ENCODE measurements at places on chromosomes 2 and 18. TPM values are rescaled to one million over a fixed set of nuclear protein-coding genes. Genes with fewer than 3 reads are reported as not detected.
A peak's percentile ranks its signal among the peaks of the same experiment; 100 is the strongest.

GRCh38 chr2:197705912-197706838 is 1.0 kb downstream of the MARS2 start:
- peak overlapping the region; percentile 94 for H3K4me3 ChIP-seq
- H3K27ac ChIP-seq = peak overlapping the region; percentile 90
- no peak for DNase-seq
- peaks cover 6% of the 10 kb centered on the region for H3K27me3 ChIP-seq
- H3K36me3 ChIP-seq = peaks cover 5% of the 10 kb centered on the region

- no peak overlapping the region for H3K4me3 ChIP-seq
- no peaks in the 10 kb centered on the region for H3K27me3 ChIP-seq
- H3K36me3 ChIP-seq = no peaks in the 10 kb centered on the region
- H3K27ac ChIP-seq = no peak overlapping the region
Observed at GRCh38 chr2:233822101-233822771, 32.1 kb downstream of the HJURP start.

- DNase-seq = no peak
- H3K4me1 ChIP-seq = no peaks in the 10 kb centered on the region
- no peaks in the 10 kb centered on the region for H3K27me3 ChIP-seq
- H3K27ac ChIP-seq = no peak overlapping the region
Observed at GRCh38 chr2:181553244-181553643, 96.1 kb downstream of the ITGA4 start.

GRCh38 chr18:54528942-54529376 is 62.1 kb upstream of the DYNAP start:
- H3K4me1 ChIP-seq = no peaks in the 10 kb centered on the region
- no peak overlapping the region for H3K27ac ChIP-seq
- no peak overlapping the region for H3K4me3 ChIP-seq
- no peaks in the 10 kb centered on the region for H3K27me3 ChIP-seq

- no peaks in the 10 kb centered on the region for H3K27me3 ChIP-seq
- H3K4me1 ChIP-seq = peaks cover 12% of the 10 kb centered on the region
- H3K27ac ChIP-seq = no peak overlapping the region
- H3K4me3 ChIP-seq = no peak overlapping the region
- H3K36me3 ChIP-seq = no peaks in the 10 kb centered on the region
- DNase-seq = no peak
Observed at GRCh38 chr18:21853016-21853415, 112.4 kb downstream of the MIB1 start.

GRCh38 chr18:69759046-69759445 is 188.6 kb downstream of the CD226 start:
- no peak overlapping the region for H3K4me3 ChIP-seq
- DNase-seq = no peak
- H3K27me3 ChIP-seq = no peaks in the 10 kb centered on the region
- peaks cover 13% of the 10 kb centered on the region for H3K36me3 ChIP-seq

GRCh38 chr2:178271629-178272333 is 77.5 kb downstream of the OSBPL6 start:
- no peak for DNase-seq
- H3K36me3 ChIP-seq = no peaks in the 10 kb centered on the region
- H3K4me1 ChIP-seq = no peaks in the 10 kb centered on the region
- no peaks in the 10 kb centered on the region for H3K27me3 ChIP-seq
- H3K27ac ChIP-seq = no peak overlapping the region

- peaks cover 4% of the 10 kb centered on the region for H3K4me1 ChIP-seq
- H3K36me3 ChIP-seq = peaks cover 30% of the 10 kb centered on the region
- no peak overlapping the region for H3K4me3 ChIP-seq
- DNase-seq = peak; percentile 2
- no peaks in the 10 kb centered on the region for H3K27me3 ChIP-seq
- H3K27ac ChIP-seq = no peak overlapping the region
Observed at GRCh38 chr2:182763311-182763912, 47.4 kb downstream of the DNAJC10 start.

GRCh38 chr18:48861181-48861708 is 89.5 kb downstream of the SMAD7 start:
- H3K27me3 ChIP-seq = no peaks in the 10 kb centered on the region
- H3K4me1 ChIP-seq = no peaks in the 10 kb centered on the region
- H3K27ac ChIP-seq = no peak overlapping the region
- H3K4me3 ChIP-seq = no peak overlapping the region

- no peaks in the 10 kb centered on the region for H3K4me1 ChIP-seq
- DNase-seq = no peak
- H3K36me3 ChIP-seq = no peaks in the 10 kb centered on the region
Observed at GRCh38 chr2:100801402-100801801, 18.5 kb upstream of the NPAS2 start.

DNA sequence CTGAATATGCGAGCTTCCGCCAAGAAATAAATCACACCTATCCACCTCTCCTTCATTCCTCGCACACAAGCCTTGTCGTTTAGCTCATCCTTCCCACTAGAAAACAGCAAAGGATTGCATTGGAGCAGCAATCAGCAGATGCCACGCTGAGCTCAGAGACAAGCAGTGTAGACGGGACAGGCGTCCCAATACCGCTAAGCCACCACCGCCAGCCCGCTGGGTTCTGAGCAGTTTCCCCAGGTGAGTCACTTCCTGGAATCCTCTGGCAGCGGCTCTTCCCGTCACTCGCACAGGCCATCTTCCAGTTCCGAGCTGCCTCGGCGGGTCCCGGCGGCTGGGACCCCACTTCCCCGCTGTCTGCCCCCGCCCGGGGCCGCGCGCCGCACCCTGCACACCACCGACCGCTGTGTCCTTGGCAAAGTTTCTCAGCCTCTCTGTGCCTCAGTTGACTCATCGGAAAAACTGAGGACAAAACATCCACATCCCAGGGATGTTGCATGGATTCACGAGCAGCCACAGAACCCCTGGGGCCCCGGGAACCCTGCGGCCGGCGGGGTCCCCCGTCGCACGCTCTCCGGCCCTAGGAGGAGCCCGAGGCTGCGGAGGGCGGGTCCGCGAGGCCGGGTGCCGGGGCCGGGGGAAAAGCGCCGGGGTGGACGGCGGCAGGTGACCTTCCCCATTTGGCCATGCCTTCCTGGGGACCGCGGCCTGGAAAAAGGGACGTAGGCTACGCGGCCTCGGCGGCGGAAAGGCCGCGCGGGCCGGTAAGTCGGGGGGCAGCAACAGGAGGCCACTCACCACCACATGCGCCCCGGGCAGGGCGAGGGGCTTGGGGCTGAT is 573 bp downstream of the KDSR start:
- peaks cover 37% of the 10 kb centered on the region for H3K36me3 ChIP-seq
- H3K27ac ChIP-seq = peak overlapping the region; percentile 92
- H3K4me1 ChIP-seq = peaks cover 47% of the 10 kb centered on the region
- peak; percentile 82 for DNase-seq
- no peaks in the 10 kb centered on the region for H3K27me3 ChIP-seq
- H3K4me3 ChIP-seq = peak overlapping the region; percentile 96

DNA sequence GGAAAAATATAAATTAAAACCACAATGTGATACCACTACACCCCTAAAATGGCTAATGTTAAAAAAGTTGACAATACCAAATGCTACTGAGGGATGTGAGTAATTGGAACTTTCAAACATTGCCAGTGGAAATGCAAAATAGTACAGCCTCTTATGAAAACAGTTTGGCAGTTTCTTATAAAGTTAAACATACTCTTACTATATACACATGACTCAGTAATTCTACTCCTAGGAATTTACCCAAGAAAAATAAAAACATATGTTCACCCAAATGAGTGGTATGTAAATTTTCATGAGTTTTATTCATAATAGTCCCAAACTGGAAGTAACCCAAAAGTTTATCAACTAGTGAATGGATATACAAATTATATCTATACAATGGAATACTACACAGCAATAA is 228.0 kb downstream of the CYP26B1 start:
- no peaks in the 10 kb centered on the region for H3K36me3 ChIP-seq
- H3K27ac ChIP-seq = no peak overlapping the region
- no peaks in the 10 kb centered on the region for H3K4me1 ChIP-seq

DNA sequence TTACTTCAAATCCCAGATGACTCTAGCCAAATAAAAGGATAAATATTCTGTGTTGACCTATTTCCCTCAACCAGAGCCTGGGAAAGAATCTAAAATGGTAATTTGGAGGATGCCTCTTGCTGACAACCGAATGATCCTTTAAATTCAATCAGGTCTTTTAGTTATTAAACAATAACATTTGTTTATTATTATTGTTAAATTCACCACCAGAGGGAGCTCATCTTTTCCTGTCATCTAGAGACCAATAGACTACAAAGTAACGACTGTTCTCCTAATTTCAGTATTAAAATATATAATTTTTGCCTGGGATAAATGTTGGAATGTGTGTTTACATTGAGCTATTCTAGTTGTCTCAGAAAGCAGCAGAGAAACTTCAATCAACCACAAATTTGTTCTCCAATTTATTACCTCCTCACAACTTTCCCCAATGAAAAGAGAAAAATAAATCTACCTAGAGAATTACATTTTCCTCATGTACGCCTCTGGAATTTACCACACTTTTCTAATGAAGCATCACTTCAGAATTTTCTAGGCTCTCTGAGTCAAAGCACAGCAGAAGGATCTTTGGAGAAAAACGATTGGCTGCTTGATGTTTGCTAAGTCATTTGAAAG is 142.7 kb downstream of the SCG2 start:
- H3K36me3 ChIP-seq = no peaks in the 10 kb centered on the region
- no peaks in the 10 kb centered on the region for H3K27me3 ChIP-seq
- DNase-seq = no peak
- no peaks in the 10 kb centered on the region for H3K4me1 ChIP-seq
- H3K27ac ChIP-seq = no peak overlapping the region

GRCh38 chr2:111252436-111252835 is 131.7 kb downstream of the BCL2L11 start:
- no peak for DNase-seq
- peak overlapping the region; percentile 45 for H3K27ac ChIP-seq
- peaks cover 7% of the 10 kb centered on the region for H3K4me1 ChIP-seq
- no peak overlapping the region for H3K4me3 ChIP-seq
- H3K27me3 ChIP-seq = no peaks in the 10 kb centered on the region

GRCh38 chr2:151824886-151825285 is 3.3 kb downstream of the ARL5A start:
- no peak for DNase-seq
- peaks cover 6% of the 10 kb centered on the region for H3K36me3 ChIP-seq
- no peak overlapping the region for H3K4me3 ChIP-seq
- H3K27ac ChIP-seq = no peak overlapping the region

DNA sequence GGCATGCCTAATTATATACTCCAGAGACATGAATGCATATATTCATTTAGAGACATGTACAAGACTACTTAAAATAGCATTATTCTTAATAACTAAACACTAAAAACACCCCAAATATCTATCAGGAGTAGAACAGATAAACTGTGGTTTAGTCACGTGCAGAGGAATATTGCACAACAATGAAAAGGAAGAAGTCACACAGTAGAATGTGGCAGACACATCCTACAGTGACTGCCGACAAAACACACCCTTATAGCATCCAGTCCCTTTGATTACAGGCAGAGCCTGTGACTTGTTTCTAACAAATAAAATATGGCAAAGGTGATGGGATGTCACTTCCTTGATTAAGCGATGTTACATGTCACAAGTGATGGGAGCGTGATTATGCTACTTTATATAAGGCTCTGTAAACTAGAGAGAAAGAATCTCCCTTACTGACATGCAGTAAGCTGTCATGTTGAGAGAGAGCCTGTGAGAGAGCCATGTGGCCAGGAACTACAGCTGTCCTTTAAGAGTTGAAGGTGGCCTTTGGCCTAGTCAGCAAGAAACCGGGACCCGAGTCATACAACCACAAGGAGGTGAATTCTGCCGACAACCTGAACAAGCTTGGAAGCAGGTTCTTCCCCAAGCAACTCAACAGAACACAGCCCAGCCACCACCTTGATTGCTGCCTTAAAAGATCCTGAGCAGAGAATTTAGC is 39.1 kb upstream of the LGALSL start:
- no peak overlapping the region for H3K4me3 ChIP-seq
- no peaks in the 10 kb centered on the region for H3K36me3 ChIP-seq
- no peaks in the 10 kb centered on the region for H3K27me3 ChIP-seq
- H3K4me1 ChIP-seq = no peaks in the 10 kb centered on the region

- no peak for DNase-seq
- no peaks in the 10 kb centered on the region for H3K36me3 ChIP-seq
- no peak overlapping the region for H3K4me3 ChIP-seq
- no peak overlapping the region for H3K27ac ChIP-seq
Observed at GRCh38 chr2:206984206-206984605, 44.9 kb downstream of the CPO start.

DNA sequence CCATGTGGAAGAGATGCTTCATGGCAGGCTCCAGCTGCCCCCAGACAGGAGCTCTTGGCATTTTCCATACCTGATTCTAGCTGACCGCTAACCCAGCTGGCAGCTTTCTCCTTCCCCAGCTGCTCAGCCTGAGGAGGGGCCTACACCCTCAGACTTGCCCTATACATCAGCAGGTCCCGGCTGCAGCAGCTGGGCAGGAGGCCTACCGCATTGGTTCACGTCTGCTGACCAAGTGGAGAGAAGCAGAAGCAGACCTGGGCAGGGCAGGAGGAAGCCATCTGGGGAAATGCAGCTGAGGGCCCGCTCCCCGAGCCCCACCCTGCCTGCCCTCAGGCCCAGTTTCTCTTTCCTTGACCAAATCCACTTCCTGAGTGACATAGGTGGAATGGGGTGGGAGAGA is 50.7 kb downstream of the LBH start:
- no peaks in the 10 kb centered on the region for H3K27me3 ChIP-seq
- peaks cover 25% of the 10 kb centered on the region for H3K4me1 ChIP-seq
- no peak overlapping the region for H3K4me3 ChIP-seq
- DNase-seq = no peak
- no peaks in the 10 kb centered on the region for H3K36me3 ChIP-seq
- no peak overlapping the region for H3K27ac ChIP-seq

DNA sequence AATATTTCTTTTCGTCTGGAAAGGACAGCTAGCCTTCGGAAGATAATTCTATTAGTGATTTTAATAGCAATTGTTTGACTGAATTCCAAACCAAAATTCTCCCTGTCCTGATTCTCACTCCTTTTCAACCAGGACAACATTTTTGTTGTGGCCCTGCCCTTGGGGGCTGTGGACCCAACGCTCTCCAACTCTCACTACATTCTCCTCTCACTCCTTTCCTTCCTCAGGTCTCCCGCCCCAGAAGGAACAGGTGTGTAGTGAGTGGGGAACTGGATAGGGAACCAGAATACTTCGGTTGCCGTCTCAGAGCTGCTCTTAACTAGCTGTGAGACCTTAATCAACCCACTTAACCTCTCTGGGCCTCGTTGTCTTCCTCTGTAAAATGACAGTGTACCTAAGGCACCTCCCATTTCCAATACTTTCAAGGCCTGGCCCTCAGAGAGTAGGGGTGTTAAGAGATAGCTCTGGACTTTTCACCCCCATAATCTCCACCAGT is 638 bp upstream of the ADD2 start:
- H3K27me3 ChIP-seq = peaks cover 41% of the 10 kb centered on the region
- peaks cover 3% of the 10 kb centered on the region for H3K36me3 ChIP-seq
- no peak for DNase-seq
- H3K4me3 ChIP-seq = peak overlapping the region; percentile 75

DNA sequence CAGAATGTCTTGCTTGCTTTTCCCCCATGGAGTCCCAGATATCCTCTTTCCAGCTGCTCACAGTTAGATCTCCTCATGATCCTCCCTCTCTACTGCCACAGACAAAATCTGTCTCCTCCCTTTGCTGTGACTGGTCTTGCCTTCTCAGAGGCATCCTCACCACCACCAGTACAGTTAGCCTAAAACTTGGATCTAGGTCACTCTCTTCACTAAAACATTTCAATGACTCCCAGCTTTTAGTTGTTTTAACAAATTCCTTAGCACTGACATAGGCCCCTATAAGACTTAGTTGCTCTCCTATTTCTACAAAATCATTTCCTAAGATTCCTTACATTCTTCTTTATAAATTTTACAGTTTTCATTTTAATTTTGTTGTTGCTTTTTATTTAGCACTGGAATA is 734.2 kb upstream of the CHAC2 start:
- no peaks in the 10 kb centered on the region for H3K36me3 ChIP-seq
- no peaks in the 10 kb centered on the region for H3K27me3 ChIP-seq
- H3K4me3 ChIP-seq = no peak overlapping the region
- DNase-seq = no peak
- H3K4me1 ChIP-seq = no peaks in the 10 kb centered on the region

MEIS1 gene
- not detected for total RNA-seq

TMEM169 gene
- total RNA-seq = 1.6 TPM

CPO gene
- total RNA-seq = not detected

Data from activated T-cell treated with anti-CD3 and anti-CD28 coated beads, Interleukin-2, amount 50 U/mL, for 72 hours (primary cell).